ENCODE measurements at places on chromosomes 6 and 20.
A peak's percentile ranks its signal among the peaks of the same experiment; 100 is the strongest.

DNA sequence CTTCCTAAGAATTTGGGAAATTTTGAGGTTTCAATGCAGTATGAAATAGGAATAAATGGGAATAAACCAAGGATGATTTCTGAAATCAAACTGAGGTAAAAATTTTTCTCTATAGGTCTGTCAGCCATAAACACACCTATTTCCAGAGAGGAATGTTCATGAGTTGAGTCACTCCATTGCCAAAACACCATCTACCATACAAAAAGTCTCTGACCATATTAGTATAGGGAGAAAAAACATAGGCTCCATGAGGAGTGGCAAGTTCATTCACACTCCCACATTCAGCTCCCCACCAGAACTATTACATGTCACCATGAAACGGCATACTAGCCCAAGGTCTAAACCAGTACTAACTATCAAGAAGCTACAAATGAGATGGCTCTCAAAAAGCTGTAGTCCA is 9.6 kb downstream of the ZNF318 start:
- no peak for DNase-seq

DNA sequence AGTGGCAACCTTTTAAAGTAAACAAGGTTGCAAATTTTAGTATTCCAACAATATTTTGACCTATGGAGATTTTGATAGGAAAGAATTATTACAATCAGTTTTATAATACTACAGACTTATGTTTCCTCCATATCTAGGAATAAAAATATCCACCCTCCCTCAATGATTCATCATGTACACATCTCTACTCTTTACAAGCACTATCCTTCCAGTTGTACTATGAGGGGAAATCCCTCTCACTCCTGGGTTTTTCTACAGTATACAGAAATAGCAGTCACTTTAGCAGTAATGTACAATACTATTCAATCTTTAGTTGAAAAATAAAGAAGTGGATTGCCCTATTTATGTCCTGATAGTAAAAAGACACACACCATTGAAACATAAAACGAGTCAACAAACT is 46.3 kb upstream of the SCML4 start:
- DNase-seq = no peak

GRCh38 chr20:40687384-40688128 is 1.5 kb downstream of the MAFB start:
- no peak for DNase-seq

- no peak for DNase-seq
These were observed 127.4 kb upstream of the HCRTR2 start for GRCh38 chr6:55046869-55047422.

DNA sequence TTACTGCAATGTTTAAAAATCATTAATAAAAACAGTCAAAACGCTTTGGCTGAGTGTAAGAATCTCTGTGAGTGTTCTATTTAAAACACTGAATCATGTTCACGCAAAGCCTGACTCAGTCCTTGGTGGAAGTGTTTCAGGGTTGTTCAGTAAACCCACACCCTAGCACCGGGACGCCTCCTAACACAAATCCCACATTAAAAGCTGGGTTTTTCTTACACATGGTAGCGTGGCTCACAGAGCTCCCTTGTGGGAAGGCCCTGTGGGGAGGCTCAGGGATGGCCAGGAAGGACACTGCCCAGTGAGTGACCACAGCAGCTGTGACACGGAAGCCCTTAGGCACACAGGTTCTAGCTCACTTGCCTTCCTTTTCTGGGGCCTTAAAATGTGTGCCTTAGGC is 80.2 kb downstream of the GMPR start:
- peak; percentile 85 for DNase-seq

GRCh38 chr6:158869826-158870648 is 50.9 kb upstream of the EZR start:
- peak; percentile 64 for DNase-seq

DNA sequence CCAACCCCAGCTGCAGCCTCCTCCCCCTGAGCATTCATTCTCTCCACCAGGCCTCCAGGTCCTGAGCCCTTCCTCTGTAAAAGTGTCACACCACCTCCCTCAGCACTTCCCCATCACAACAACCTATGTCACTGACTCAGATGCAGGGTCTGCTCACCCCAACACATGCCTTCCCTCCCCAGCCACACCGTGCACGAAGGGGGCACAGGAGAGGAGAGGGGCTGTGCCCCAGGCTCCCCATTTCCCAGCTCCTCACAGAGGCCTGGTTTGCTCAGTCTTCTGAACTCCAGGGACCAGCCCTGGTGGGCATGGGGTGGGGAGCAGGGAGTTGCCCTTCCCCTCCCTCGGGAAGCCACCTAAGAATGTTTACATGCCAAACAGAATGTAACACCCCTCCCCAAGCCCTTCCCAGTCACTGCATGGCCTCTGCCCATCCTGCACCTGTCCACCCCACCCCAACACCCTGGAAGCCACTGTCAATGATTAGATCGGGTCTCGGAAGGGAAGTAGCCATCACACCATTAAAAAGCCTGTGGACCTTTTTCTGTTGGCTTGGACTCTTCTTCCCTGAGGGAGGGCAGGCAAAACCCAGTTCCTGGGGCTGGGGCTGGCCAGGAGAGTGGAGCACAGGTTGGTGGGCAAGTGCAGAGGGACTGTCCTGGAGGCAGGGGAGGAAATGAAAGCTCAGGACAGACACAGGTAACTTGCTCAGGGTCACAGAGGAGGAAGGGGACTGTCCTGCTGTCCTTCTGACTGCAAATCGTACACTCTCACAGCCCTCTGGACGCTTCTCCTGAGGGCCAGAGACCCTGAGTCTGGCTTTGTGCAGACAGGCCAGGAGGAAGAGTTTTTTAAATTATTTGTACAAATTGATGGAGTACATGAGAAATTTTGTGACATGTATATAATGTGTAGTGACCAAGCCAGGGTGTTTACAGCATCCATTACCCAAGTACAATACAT is 10.1 kb upstream of the SLC22A7 start:
- DNase-seq = no peak

- no peak for DNase-seq
These were observed 412.8 kb upstream of the AGPAT4 start for GRCh38 chr6:161686655-161687054.

DNA sequence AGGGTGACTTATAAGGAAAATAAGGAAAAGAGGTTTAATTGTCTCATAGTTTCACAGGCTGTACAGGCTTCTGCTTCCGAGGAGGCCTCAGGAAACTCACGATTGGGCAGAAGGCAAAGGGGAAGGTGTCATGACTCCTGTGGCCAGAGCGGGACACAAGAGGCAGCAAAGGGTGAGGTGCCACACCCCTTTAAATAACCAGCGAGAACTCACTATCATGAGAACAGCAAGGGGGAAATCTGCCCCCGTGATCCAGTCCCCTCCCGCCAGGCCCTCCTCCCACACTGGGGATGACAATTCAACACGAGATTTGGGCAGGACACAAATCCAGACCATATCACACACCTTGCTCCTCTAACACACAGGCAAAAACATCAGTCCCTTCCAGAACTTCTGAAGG is 254.0 kb downstream of the DLL1 start:
- no peak for DNase-seq

DNA sequence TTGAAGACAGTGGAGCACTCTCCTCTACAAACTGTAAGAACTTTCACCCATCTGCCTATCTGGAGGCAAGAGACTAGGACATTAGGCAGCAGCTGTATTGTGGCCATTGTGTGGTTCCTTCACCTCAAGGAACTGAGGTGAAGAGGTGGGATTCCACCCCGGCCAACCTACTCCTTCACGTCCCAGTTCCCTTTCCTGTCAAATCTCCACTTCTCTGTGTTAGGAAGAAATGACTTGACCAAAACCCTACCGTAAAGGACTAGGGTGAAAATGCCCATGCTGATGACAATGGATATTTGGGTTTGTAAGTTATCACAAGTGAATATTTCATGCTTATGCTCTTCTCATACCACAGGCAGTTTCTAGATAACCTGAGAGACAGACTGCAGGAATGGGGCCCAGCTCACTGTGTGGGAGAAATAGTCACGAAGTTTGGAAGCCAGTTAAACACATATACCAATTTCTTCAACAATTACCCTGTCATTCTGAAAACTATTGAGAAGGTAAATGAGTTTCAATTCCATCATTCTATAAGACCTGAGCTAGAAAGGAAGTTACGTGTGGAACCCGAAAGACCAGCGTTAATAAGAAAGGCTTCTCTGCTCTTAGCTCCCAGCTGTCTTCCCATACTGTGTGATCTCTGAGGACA is 86.6 kb downstream of the ECT2L start:
- DNase-seq = no peak

DNA sequence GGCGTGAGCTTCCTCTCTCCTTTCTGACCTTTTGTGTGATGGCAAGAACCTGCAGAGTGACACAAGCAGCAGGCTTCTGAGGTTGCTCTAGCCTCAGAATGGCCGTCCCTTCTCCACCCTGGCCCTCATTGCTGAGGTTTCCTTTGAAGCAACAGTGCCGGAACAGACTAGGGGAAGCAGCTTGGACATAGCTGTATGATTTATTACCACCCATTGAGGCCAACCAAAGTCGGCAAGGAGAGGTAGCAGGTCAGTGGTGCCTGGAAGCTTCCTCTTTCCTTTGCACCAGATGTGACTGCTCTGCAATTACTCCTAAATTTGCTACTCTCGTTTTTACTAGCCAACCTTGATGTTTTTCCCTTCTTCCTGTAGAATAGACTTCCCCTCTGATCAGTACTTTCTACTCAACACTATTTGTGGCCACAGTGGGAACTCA is 31.4 kb downstream of the PTPN1 start:
- DNase-seq = no peak

GRCh38 chr6:75499640-75500039 is 6.0 kb upstream of the FILIP1 start:
- no peak for DNase-seq

DNA sequence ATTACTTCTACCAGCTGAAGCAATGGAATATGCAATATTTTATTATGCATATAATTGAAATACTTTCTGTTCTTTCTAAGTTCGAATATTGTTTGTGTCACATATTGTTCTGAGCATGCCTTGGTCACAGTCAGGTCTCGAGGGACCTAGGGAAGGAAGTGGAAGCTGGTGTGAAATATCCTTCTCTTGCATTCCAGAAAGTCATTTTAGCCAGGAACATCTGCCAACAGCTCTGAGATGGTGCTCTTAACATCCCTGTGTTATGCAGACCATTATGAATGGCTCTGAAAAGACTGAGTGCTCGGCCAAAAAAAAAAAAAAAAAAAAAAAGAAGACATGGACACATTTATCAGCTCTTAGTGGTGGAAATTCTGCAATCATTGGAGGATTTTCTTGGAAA is 132.7 kb upstream of the JAG1 start:
- DNase-seq = no peak

DNA sequence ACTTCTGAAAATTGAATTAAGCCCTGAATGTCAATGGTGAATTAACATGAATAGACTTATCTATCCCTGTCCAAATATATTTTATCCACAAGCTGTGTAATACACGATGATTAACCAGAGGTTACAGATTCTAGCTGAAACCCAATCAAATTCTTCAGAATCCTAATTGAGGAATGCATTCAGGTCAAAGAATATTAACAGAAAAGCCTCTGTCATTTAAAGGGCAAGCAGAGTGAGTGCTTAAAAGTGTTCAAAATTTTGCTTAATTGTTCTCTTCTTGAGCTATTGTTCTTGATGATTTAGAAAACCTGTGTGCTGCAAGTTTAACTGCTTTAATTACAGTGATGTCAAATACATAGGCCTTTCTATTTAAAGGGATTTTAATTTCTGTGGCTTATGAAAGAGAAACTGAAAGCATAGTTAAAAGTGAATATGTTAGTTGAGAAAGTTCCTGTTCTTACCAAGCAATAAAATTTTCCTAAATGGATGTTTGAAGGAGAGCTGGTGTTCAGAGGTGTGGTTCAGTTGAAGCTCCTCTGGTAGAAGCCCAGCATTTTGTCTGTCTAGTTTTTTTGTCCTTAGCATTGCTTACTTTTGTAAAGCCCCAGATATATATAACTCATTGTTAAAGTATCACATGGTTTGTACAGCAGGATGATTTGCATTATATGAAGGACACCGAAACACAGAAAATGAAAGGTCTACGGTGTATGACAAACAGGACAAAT is 466.3 kb upstream of the PLCB4 start:
- DNase-seq = no peak

DNA sequence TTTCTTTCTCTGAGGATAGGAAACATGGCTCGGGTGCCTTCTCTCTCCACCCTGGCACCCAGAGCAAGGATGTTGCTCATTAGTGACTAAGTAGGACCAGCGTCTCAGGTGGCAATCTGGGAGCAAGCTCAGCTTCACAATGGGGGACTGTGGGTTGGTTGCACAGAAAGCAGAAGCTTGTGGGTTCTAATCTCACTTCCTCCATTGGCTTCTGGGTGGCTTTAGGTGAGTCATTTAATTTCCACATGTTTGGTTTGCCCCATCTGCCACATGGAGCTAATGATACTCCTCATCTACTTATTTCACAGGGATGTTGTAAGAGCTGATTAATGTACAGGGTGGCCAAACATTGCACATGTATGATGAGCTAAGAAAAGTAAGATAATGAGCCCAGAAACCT is 54.8 kb upstream of the AKIRIN2 start:
- peak; percentile 70 for DNase-seq

- no peak for DNase-seq
These were observed 1.4 kb downstream of the NKX2-4 start for GRCh38 chr20:21395666-21396598.

GRCh38 chr6:88843040-88843439 is 120.4 kb downstream of the RNGTT start:
- DNase-seq = peak; percentile 50

GRCh38 chr6:46044881-46045617 is 29.4 kb upstream of the CLIC5 start:
- peak; percentile 50 for DNase-seq

DNA sequence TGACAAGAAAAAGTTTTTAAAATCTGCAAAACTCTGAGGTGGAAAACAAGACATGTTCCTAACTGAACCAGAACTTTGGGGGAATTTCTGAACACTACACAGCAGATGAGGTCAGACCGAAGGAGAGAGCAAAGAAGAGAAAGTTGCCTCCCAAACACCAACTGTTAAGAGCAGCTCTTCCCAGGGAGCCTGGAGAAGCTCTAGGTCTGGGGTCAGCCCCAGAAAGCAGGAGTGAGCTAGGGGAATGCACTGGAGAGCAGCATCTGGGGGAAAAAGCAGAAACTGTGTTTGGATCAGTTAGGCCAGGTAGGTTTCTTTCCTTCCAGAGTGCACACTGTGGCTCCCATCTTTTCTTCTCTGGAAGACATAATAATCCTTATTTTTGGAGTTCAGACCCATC is 41.3 kb downstream of the FKBP5 start:
- no peak for DNase-seq

DNA sequence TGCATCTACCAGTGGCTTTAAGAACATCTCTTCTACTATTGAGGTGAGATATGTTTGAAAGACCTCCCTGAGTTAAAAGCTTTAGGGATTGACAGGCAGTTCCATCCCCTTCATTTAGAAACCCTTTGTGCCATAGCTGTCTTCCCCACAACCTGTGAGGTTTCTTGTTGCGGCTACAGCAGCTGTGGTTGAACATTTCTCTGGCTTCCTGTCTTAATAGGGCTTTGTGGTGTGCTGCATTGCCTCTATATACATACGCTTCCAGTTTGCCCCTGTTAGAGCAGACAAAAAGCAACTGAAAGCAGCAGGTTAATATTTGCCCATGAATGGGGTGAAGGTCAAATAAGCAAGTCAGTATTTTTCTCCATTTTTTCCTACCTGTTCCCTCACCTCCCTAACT is 210.2 kb downstream of the TMEM200A start:
- no peak for DNase-seq

GRCh38 chr6:36319436-36319762 is 17.3 kb downstream of the BNIP5 start:
- no peak for DNase-seq

GRCh38 chr20:38890497-38890818 is 35.8 kb upstream of the FAM83D start:
- DNase-seq = no peak
